ENCODE measurements at places on chromosomes 3 and 15.

DNA sequence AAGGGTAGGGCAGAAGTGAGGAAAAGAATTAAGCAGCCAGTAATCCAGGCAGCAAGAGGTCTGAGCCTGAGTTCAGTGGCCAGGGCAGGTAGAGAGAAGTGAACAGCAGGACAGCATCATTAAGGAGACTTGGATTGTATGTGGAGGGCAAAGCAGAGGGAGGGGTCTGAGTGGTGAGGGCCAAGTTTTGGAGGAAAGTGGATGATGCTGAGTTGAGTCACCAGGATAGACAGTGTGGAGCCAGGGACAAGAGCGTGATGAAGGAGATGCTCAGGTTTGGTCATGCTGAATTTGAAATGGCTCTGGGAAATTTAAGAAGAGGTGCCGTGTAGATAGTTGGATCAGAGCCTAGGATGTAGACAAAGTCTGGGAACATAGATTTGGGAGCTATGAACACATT is 93.1 kb downstream of the ARHGEF26 start:
- DNase-seq = no peak

DNA sequence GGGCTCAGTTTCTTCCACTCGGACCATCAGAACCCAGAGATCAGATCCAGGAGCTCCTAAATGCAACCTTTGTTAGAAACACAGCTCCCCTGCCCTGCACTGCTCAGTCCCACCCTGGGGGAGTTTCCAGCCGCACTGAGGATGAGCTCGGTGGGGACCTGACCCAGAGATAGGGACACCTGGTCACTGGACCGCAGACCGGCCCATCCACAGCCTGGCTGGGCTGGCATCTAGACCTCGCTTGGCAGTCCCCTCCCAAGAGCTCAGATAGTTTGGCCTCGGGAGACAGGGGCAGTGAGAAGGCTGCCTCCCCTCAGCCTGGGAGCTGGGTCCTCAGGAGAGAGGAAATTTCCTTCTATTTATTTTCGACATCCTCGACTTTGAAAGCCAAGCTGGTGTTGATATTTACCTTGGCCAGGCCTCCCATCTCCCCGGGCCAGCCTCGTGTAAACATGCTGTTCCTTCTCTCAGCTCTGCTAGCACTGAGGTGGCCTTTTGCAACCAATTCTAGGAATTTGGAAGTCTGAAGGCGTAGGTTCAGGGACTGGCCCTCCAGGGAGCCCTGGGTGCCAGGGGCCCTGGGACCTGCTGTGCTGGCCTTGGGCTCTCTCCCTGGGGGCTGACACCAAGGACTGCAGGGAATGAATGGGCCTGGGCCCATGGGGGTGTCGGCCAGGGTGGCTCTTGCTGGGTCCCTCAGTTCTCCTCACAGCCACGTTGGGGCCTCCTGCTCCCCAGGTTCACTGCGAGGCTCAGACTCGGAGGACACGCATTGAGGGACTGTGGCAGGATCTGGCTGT is 90.1 kb downstream of the VGLL4 start:
- no peak for DNase-seq

- no peak for DNase-seq
Observed at GRCh38 chr15:51356983-51357382, 15.5 kb downstream of the GLDN start.

- DNase-seq = no peak
Observed at GRCh38 chr3:73846951-73847350, 222.2 kb upstream of the PDZRN3 start.

GRCh38 chr15:28097656-28098359 is 1.3 kb downstream of the OCA2 start:
- no peak for DNase-seq

GRCh38 chr3:15264486-15264885 is 58.4 kb downstream of the CAPN7 start:
- DNase-seq = no peak

- DNase-seq = peak; percentile 23
Observed at GRCh38 chr3:197428117-197428801, 127.5 kb downstream of the BDH1 start.

GRCh38 chr3:120848503-120848902 is 59.5 kb upstream of the STXBP5L start:
- no peak for DNase-seq

- DNase-seq = no peak
Observed at GRCh38 chr3:182239316-182239715, 527.6 kb downstream of the SOX2 start.

DNA sequence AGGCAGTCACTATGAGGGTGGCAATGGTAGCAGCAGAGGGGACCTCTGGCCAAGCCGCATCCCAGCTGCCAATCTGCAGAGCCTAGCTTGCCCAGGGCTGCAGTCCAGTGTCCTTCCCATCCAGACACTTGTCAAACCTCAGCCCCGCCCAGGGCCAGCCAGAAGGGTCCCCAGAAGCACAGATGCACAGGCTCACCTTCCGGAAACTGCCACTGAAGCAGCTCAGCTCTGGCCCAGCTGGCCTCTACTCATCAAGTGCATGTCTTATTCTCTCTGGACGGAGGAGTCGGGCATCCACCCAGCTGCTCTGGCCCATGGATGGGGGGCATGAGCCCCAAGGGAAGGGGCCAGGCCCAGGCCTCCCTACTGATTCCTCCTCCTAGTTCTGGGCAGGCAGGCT is 69.2 kb downstream of the DNAJB8 start:
- no peak for DNase-seq

- DNase-seq = peak; percentile 40
Observed at GRCh38 chr15:78979456-78980320, 34.8 kb upstream of the CTSH start.

- no peak for DNase-seq
Observed at GRCh38 chr3:175885231-175885766, 1026.2 kb downstream of the NAALADL2 start.

DNA sequence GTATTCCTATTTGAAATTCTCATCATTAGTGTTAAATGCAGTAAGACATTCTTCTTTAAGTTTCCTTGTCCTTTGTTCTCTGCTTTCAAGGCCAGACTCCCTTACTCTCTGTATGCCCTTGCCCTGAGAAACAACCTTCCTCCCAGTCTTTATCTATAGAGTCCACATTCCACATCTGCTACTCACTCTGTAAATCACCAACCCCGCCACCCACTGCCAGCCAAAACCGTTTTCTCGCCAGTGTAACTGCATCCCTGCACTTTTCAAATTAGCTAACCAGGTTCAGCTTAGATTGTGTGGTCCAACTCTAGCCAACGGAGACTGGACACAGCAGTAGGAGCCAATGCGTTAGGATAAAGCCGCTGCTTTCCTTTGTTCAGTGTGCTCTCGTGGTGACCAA is 402.4 kb upstream of the PDZRN3 start:
- no peak for DNase-seq

GRCh38 chr3:123883111-123883510 is 1.0 kb downstream of the MYLK start:
- no peak for DNase-seq

DNA sequence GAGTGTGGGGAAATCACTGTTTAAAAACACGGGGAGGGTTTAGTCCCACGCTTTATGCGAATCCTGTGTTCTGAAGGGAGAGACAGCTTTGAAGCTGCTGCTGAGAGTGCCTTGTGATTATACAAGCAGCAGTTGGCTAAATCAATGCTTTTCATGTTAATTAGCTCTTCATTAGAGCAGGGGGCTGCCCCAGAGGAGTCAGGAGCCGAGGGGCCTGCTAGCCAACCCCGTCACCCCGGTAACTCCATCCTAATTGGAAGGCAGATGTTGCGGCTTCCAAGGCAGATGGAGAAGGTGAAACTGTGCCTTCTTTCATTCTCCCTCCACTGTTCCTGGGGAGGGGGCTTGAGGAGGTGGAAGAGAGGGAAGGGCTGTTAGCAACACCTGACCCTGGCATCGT is 92.4 kb upstream of the ANKRD34C start:
- DNase-seq = no peak

- no peak for DNase-seq
Observed at GRCh38 chr3:155748611-155749365, 3.9 kb upstream of the PLCH1 start.

DNA sequence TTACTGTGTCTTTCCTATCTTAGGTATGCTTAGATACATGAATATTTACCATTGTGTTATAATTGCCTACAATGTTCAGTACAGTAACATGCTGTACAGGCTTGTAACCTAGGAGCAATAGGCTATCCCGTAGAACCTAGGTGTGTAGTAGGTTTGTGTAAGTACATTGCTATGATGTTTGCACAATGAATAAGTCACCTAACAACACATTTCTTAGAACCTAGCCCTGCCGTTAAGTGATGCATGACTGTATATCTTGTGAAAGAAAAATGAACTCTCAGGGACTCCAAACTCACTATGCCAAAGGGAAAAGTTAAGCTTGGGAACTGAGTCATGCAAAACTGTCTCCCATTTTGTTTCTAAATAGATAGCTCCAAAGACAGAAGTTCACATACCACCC is 91.5 kb upstream of the ACP3 start:
- DNase-seq = no peak

DNA sequence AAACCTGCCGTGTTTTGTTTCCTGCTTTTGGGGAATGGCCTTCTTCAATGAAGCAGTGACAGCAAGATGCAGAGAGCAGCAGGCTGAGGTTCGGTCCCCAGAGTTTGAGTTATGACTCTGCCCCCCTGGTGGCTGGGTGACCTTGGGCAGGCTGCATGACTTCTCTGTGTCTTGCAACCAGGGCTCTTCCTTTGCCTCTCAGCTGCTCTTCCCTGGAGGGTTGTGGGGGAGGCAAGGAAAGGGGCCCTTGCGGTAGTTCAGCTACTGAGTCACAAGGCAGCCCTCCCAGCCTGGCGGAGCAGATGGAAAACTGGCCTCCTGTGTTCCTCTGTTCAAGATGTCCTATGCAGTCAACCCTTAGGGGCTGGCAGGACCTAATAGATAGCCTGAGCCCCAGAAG is 17.1 kb downstream of the CTXND1 start:
- peak; percentile 35 for DNase-seq

GRCh38 chr3:12155828-12156227 is 2.9 kb downstream of the TIMP4 start:
- no peak for DNase-seq

- no peak for DNase-seq
Observed at GRCh38 chr15:57951328-57951932, 114.1 kb downstream of the ALDH1A2 start.

GRCh38 chr3:41768363-41768762 is 193.5 kb downstream of the ULK4 start:
- DNase-seq = no peak

- DNase-seq = no peak
Observed at GRCh38 chr3:137047240-137047639, 89.5 kb downstream of the IL20RB start.

DNA sequence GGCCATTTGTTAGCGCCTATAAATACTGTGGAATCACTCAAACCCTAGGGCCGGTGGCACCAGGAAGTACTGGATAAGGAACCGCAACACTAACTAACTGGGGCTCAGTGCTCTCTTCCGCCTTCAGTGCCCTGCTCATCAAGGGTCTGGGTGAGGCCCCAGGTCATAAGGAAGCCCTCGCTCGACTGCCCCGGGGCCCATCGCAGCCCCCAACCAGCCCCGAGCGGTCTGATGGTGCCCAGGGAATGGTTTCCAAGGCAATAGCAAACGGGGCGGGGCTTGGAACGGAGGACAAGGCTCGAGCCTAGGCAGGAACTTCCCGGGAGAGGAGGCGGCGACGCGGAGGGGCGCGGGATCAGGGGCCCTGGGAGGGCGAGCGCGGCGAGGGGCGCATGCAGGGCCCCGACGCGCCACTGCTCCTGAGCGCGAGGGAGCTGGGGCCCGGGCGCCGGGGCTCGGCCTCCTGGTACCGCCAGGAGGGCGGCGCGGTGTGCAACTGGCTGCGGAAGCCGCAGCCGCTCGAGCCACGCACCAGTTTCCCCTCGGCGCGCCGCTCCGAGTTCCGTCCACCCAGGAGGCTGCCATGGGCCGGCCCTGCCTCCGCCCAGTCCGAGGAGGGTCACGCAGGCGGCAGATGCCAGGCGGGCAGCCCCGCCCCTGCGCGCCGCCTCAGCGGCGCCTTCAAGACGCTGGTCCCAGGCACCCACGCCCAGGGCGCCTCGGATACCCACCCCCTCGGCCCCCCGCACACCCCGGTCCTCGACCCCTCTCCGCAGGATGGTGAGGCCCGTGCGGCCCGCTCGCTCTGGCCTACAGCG is at the start of gene TTLL3:
Gene TTLL3, plus strand, starts transcription at position 648 of the 818 bp plus-strand sequence. CDS start 400 bp downstream, outside the sequence.
- peak; percentile 43 for DNase-seq

DNA sequence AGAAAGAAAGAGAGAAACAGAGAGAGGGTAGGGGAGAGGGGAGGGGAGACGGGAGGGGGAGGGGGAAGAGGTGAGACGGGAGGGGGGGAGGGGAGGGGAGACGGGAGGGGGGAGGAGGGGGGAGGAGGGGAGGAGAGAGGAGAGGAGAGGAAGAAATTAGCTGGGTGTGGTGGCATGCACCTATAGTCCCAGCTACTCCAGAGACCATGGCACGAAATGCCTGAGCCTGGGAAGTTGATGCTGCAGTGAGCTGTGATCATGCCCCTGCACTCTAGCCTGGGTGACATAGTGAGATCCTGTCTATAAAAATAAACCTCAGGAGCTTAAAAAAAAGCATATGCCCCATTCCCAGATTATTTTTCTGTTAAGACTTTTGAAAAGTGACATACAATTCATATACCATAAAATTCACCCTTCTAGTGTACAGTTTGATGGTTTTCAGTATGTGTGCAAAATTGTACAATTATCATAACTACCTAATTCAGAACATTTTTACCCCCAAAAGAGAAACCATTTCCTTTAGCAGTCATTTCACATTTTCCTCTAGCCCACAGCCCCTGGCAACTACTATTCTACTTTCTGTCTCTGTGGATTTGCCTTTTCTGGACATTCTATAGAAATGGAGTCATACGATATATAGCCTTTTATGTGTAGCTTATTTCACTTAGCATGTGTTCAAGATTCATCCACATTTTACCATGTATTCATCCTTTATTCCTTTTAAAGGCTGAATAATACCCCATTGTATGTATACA is 699.6 kb downstream of the FHIT start:
- no peak for DNase-seq

- DNase-seq = no peak
Observed at GRCh38 chr3:5754602-5755001, 567.1 kb downstream of the EDEM1 start.

GRCh38 chr15:89760303-89761008 is 9.4 kb upstream of the MESP1 start:
- peak; percentile 63 for DNase-seq

- no peak for DNase-seq
Observed at GRCh38 chr15:48683991-48684765, 38.7 kb upstream of the FBN1 start.

DNA sequence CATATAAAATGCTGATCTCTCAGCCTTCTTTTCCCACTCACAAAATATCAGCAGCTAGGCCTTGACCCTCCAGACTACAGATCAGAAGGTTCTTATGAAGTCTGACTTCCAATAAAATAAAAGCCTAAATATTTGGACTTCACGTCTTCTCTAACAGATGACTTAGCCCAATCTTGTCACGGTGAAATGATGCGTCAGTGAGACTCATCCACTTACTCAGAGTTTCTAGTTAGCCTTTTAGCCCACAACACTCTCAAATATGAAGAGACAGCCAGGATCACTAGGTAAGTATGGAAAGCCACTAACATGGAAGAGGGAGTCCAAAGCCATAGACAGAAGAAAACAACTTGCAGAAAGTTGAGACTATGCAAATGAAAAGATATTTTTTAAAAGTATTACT is 601.2 kb downstream of the PYDC2 start:
- no peak for DNase-seq

- DNase-seq = no peak
Observed at GRCh38 chr15:60462027-60462426, 16.9 kb downstream of the ICE2 start.

All from CD4-positive, alpha-beta T cell treated with Interleukin-21 for 1 hour (primary cell).